Left cardiac atrium (tissue), 4 donors: ENCODE measurements at places on chromosomes 11 and 22. TPM values are rescaled to one million over a fixed set of nuclear protein-coding genes. Genes with fewer than 3 reads are reported as not detected.

Gene MAPK12
- 13.2 TPM for total RNA-seq

Gene SLC22A9
- total RNA-seq = not detected

Gene PDE2A
- 41.6 TPM for total RNA-seq

Gene OR5P2
- not detected for total RNA-seq

Gene MMP7
- total RNA-seq = 0.32 TPM

Gene OR56A1
- not detected for total RNA-seq

Gene MISFA
- total RNA-seq = 5.9 TPM

DNA sequence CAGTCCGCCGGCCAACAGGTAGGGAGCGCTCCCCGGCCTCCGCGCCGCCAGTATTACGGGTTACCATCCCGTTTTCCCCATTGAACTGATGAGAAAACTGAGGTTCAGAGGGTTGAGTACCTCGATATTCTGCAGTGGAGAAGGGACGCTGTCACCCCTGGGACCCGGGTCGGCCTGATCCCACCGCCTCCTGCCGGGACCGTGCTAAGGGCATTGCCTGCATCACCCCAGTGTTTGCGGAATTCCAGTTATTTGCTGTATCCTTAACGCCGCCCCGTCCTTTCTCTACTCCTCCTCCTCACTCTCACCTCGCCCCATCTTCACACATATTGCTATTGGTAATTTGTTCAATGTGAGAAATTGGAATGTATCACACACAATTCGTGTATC, 370 bp upstream of the A4GALT start:
- DNase-seq = no peak

DNA sequence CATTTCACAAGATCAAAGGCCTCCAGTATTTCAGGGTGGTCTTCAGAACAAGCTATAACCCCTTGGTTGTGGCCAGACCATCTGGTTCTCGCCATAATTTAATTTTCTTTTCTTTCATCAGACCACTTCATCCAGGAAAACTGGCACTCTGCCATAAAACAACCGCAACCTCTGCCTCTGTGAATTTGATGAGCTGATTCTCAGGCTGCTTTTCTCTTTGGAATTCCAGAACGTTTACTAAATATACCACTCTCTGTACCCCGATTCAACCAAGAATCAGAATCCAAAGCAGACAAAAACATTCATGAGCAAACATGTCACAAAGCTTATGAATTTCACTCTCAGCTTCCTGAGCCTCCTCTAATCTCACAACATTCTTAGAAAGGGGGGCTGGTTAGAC, 331.8 kb upstream of the SYN3 start:
- DNase-seq = no peak

DNA sequence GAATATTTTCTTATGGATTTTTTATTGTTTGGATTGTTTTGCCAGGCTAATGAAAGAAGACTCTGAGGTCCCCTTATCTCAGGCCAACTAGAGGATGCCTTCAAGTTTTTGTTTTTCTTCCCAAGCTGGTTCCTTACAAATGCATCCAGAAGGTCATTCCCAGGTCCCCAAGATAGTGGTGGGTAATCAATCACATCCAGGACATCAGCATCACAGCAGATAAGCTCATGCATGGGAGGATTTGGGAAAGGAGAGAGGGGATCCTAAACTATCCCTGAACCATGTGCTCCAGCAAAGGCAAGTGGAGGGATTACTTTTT, 20.7 kb downstream of the FZD4 start:
- no peak for DNase-seq

GRCh38 chr11:126805870-126806269, 194.7 kb downstream of the KIRREL3 start:
- DNase-seq = no peak

DNA sequence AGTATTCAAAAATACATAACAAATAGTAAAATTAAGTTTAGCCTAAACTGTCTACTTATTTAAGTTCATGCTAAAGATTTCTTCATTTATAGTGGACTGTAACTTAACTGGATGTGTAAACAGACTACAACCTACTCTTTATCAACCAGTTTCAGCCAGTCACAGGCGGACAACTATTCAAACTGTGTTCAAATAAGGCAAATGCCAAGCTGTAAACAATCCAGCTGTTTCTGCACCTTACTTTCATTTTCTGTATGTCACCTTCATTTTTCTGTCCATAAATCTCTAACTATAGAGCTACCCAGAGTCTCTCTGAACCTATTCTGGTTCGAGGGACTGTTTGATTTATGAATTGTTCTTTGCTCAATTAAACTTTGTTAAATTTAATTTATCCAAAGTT, 992.8 kb downstream of the DLG2 start:
- no peak for DNase-seq

GRCh38 chr11:83105168-83105567, 33.5 kb upstream of the RAB30 start:
- no peak for DNase-seq

DNA sequence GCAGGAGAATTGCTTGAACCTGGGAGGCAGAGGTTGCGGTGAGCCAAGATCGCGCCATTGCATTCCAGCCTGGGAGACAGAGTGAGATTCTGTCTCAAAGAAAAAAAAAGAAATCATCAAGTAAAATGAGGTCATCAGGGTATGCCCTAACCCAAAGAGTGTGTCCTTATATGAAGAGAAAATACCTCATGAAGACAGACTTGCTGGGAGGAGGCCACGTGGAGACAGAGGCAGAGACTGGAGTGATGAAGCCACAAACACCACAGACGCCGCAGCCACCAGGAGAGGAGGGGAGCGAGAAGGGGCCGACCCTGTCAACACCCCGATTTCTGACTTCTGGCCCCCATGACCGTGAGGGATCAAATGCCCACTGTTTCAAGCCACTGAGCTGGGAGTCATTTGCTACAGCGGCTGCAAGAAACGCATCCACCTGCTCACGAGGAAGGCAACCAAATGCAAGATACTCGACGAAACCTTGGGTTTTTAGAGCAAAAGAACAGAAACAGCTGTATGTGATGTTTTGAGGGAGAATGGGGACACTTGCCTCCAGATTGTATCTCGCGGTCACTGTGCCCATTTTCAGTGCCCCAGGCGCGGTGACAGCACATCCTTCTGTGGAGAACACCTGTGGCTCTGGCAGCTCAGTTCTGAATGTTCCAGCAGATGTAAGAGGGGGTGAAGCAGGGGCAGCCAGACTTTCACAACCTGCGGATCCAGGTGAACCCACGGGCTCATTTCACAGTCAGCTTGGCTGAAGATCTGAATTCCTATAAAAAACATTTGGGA, 1317.2 kb downstream of the TBC1D22A start:
- DNase-seq = no peak

DNA sequence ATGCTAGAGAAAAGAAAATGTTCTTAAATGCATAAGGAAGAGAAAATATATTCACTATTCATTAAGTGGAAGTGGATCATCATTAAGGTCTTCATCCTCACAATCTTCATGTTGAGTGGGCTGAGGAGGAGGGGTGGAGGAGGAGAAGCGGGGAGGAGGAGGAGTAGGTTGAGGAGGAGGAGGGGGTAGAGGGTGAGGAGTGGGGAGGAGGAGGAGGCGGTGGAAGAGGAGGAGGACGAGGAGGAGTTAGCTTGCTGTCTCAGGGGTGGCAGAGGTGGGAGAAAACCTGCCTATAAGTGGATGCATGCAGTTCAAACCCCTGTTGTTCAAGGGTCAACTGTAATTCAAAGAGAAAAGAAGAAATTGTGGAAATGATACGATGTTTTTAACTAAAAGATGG, 71.6 kb downstream of the MYEOV start:
- DNase-seq = no peak
